ENCODE measurements at places on chromosomes 1 and 21.
A peak's percentile ranks its signal among the peaks of the same experiment; 100 is the strongest.

DNA sequence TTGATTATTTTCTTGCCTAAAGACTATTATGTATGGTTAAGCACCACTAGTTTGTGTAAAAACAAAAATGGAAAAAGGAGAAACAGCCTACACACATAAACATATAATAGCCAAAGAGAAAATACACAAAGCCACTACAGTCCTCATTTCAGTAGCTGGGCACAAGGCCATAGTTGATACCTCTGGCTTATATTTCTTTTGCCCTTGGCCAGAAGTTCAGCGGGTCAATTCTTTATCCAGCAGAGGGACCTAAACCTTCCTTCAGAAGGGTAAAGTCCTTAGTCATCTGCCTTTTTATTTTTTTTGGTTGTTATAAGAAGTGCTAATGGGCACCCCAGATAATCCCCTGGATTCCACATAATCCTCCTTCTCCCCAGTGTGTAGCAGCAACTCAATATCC, 134.1 kb downstream of the PIGK start:
- no peak for DNase-seq

DNA sequence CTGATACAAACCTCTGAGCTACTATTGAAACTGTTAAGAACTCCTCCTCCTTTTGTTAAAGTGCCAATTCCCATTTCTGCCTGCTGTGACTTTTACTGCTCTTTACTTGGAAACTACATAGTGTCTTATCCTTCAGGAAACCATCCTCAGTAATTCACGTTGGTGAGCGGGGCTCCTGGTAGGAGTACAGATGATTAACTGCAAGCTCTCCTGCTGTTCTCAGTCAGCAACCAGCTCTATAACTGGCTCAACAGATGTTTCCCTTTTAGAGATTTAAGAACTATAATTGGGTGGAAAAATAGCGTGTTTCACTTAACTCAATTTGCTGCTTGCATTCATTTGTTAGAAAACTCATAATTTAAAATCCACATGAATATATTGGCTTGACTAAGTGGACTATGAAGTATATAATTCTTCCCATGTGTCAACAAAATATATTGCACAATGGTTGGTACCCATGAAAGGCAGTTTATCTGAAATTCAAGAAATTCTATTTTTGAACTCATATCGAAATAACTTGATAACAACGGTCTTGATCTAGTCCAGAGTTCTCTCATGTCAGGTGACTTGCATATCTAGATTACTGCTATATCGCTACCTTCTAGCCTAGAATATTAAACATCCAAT, 574.0 kb downstream of the KCNT2 start:
- peak; percentile 83 for DNase-seq

- no peak for DNase-seq
Observed at GRCh38 chr1:44254392-44254910, 41.2 kb downstream of the DMAP1 start.

DNA sequence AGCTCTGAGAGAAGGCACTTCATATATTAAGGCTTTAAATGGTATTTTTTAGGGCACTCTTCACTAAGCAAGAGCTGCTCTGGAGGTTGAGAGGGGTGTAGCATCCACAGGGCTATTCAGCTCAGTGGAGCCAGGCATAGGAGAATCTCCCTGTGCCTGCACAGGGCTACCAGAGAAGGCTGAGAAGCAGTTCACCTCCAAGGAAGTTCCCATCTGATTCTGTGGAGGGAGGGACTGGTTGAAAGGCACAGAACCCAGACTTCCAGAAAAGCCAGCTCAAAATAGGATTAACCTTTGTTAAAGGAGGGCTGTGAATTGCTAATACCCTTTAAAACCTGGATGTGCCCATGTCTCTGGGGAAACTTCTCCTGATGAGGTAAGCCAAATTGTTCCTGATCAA, 304.5 kb downstream of the TTLL7 start:
- no peak for DNase-seq

- no peak for DNase-seq
Observed at GRCh38 chr1:109198745-109199144, 15.0 kb upstream of the SARS1 start.

- no peak for DNase-seq
Observed at GRCh38 chr21:15651172-15651571, 78.6 kb upstream of the USP25 start.

GRCh38 chr1:192880231-192880630, 71.4 kb downstream of the RGS2 start:
- DNase-seq = no peak

DNA sequence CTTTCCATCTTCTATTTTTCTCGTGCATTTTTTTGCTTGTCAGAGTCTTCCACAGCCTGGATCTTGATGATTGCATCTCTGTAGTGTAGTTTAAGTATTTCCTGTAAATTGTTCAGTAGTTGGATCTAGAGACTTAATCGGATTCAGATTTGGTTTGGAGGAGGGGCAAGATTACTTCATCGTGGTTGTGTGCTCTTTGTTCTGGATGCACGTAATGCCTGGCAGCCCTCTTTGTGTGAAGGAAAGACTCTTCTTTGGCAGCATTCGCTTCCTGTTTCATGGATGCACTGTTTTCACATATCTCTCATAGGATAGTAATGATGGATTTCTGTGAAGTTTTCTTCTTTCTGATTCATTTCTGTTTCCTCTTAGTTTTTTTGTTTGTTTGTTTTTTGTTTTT, 14.2 kb downstream of the SEMA4A start:
- no peak for DNase-seq

Data from NCI-H1417 treated with DMSO at 0.1 percent for 48 hours (cell line).